ENCODE measurements at places on chromosomes 13 and 19.
A peak's percentile ranks its signal among the peaks of the same experiment; 100 is the strongest.

DNA sequence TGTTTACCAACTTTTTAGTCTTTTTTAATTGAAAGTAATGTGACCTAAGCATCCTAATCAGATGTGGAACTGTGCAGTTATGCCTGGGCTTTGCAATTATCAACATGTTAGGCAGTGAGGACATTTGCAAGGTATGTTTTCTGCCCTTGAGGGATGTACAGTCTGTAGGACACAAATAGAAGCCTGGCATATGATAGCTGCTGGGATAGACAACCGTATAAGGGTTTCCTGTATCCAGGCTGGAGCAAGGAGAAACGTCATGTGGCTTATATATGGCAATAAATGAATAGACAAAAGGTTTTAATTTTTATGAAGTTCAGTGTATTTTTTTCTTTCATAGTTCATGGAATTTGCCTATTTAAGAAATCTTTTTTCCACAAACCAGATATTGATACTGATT, 2.0 kb upstream of the VPS36 start:
- DNase-seq: no peak

DNA sequence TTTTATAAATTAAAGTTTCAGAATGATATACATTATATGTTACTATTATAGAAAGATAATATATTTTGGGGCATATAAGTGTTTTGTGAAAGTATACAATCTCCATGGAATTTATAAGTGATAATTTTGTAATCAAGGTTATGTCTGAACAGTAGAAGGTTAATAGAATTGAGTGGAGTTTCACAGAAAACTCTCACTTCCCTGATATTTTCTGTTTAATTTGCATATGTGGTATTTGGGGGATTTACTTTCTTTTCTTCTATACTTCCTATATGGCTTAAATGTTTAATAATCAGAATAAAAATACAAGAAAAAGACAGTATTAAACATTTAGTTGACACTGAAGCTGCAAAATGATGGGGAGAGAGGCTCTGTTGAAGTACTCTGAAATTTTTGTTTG, 848.5 kb downstream of the DACH1 start:
- no peak for DNase-seq

DNA sequence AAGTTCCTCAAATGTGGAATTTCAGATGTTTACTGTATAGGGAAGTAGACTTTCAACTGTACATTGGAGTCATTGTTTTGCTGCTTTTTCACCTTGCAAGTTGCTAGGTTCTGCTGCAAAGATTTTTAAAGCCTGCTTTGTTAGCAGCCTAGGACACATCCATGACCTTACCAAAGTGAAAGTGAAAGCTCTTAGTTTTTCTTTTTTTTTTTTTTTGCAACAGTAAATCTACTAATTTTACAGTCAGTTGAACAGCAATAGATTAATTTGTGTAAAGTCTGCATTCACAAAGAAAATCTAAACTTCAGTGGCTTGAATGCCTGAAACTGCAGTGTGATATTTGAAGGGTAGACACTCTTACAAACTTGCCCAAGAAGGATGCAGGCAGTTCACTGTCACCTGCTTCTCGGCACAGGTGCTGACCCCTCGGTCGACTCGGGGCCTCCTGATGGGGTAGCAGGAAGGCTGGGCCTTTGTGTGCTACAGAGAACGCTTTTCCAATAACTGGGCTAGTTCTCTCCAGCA, 5.0 kb upstream of the MTIF3 start:
- DNase-seq: peak; percentile 36

DNA sequence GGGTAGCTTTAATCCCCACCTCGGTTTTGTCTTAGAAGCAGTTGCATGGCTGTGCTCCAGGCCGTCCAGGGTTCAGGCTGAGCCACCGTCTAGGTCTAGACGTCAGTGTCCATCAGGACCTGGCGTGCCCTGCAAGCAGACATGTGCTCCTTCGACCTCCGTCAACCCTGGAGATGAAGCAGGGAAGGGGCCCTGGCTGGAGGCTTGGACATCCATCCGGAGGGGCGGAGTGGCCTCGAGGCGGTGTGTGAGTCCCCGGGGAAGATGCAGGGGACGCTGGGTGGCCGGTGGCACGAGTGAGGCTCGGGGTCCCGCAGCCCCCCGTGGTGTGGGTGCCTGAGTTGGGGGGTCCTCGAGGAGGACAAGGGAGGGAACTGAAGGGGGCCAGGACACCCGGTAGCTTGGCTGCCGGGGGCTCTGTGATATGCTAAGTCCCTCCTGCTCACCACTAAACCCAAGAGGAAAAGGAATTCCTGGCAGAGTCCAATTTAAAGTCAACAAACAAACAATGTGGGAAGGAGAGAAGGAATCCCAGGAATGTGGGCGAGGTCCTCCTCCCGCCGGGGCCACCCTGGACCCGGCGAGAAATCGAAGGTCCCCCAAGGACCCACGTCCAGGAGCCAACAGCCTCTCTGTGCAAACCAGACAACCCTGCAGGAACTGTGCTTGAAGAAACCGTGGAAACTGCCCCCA, 14.9 kb upstream of the PTBP1 start:
- DNase-seq: no peak
